ENCODE measurements at places on chromosomes 11 and 22.

- no peak for DNase-seq
These were observed 34.6 kb downstream of the OSBPL5 start for GRCh38 chr11:3130269-3131071.

GRCh38 chr11:127564810-127565209 is 564.2 kb upstream of the KIRREL3 start:
- DNase-seq = no peak

GRCh38 chr11:86346513-86346912 is 28.2 kb upstream of the CCDC81 start:
- no peak for DNase-seq

GRCh38 chr22:23152238-23153114 is 7.2 kb downstream of the RAB36 start:
- DNase-seq = no peak
